ENCODE measurements at places on chromosomes 13 and 19.

- no peak for DNase-seq
These were observed 425.4 kb downstream of the DCT start for GRCh38 chr13:94053986-94054593.

GRCh38 chr13:97369261-97369893 lies 64.6 kb upstream of the RAP2A start:
- no peak for DNase-seq

DNA sequence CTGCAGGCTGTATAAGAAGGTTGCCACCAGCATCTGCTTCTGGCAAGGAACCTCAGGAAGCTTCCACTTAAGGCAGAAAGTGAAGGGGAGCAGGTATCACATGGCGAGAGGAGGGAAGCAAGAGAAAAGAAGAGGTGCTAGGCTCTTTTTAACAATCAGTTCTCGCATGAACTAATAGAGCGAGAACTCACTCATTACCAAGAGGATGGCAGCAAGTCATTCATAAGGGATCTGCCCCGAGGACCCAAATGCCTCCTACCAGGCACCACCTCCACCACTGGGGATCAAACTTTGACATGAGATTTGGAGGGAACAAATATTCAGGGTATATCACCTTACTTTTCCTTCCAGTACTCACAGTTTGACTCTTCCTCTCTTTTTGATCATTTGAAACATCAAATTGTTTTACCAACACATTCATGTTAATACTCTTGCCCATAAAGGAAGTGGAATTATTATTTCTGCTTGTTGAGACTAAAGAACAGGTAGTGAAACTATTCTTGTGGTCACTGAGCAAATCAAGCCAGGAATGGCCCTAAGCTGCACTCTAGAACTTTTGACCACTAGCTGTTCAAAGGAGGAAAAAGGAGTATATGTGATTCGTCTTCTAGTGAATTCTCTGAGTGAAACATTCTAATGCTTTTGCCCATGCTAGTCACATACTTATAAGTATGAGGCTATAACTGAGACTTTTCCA lies 45.0 kb downstream of the LACC1 start:
- DNase-seq, result no peak

- DNase-seq, result no peak
These were observed 74.4 kb upstream of the FARP1 start for GRCh38 chr13:98068521-98068920.
